ENCODE measurements at places on chromosomes 13 and 19.

- DNase-seq: no peak
These were observed 635 bp upstream of the NBEA start for GRCh38 chr13:34941436-34941834.

DNA sequence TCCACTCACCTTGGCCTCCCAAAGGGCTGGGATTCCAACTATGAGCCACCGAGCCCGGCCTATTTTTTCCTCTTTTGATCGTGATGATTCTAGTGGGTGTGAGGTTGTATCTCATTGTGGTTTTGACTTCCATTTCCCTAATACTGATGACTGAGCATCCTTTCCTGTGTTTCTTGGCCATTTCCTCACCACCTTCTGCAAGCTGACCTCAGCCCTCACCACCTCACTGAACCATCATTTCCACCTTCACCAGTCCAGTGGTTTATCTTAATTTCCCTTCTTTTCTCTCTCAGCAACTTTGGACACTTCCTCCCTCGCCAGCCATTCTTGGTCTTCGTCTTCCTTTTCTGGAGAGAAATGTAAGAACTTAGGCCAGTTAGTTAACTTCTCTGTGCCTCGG lies 13.0 kb upstream of the BICRA start:
- DNase-seq: no peak

DNA sequence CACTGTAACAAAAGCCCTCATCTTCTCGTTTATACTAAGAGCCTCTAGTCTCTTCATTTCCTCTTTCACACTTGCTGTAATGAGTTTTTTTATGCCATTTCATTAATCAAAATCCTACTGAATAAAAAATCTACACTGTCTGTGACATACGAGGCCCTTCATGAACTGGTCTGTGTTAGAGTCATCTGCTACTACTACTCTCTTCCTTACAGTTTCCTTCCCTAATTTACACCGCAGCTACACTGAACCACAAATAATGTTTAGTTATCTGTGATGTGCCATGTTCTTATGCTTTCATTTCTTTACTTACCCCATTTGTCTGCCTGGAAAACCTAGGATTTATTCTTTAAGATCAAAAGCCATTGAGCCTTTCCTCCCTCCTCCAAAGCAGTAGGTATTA lies 16.0 kb downstream of the UFM1 start:
- no peak for DNase-seq

DNA sequence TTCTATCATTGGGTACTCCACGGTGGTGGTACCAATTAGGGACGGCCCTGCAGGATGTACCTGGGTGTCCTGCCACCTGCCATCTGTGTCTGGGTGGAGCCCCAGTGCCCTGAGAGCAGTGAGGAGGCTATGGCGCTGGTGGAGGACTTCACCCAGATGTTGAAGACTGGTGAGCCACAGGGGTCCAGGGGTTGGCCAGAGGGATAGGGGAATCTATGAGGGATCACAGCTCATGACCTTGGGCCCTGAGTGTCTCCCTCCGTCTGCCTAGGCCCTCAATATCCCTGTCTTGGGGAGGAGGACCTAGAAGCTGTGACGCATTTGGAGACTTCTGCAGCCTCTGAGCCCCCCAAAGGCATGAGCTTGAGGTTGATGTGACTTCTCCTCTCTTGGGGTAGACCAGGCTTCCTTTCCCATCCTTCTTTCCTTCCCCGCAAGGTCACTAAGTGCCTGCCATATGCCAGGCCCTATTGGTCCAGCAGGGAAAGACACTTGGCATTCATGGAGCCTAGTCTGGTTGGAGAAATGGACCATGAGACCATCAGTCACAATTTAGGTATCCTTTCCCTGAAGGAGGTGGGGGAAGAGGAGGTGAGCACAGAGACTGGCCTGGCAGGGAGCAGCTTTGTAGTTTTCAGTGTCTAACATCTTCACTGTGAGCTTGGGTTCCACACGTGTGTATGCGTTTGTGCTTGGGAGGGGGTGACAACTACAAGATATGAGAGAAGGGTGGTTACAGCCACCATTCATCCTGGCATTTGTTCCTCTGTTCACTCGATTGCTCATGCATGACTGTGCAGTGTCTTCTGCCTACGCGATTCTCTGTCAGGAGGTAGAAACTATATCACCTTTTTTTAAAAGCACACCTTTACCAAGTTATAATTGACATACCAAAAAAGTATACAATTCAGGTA lies 5.1 kb upstream of the MZF1 start:
- peak; percentile 56 for DNase-seq

DNA sequence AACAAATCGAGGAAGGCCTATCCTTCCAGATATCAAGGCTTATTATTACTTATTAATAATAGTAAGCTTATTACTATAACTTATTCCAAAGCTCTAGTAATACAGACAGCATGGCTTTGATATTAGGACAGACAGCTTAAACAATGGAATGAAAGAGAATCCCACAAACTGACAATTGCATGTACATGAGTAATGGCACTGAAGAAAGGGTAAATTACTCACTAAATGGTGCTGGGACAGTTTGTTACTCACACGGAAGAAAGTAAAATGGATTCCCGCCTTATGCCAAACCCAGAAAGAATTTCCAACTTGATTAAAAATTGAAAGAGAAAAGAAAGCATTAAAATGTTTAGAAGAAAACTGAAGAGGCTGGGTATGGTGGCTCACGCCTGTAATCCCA lies 60.3 kb downstream of the MIPEP start:
- DNase-seq: no peak

DNA sequence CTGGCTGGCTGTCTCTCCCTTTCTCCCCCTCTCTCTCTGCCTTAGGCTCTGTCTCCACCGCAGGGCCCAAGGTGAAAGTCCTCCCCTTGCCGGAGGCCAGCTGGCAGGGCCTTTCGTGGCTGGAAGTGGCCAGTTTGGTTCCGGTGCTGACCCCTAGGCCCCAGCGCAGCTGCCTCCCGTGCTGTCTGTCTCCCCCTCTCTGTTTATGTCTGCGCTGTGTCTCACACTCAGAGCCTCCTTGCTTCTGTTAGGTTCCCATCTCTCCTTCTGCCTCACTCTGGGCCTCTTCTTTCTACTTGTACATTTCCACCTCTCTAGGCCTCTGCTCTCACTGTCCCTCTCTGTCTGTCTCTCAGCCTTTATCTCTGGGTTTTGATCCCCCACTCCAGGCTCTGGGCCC lies 13.1 kb downstream of the CCDC97 start:
- DNase-seq: no peak

- DNase-seq: peak; percentile 76
These were observed at the start of gene PLIN5 for GRCh38 chr19:4534836-4535658. TSS of gene PLIN5 (minus strand) at chr19:4535224. CDS start at chr19:4534074, 1,150 bp downstream.

DNA sequence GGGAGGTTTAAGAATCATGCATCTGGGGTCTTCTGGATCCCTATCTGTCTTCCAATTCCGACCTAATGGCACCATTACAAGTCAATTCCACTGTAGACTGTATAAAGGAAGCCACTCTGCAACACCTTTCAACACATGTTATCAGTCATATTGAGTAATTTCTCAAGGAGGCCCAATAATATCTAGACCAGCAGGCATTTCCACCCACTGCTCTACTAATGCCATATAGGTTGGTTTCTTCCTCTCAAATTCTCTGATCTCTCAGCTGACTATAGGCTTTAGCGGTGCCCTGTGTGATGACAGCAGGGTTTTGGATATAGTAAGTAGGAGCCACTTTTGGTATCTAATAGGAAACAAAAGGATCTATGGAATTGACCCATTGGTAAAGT lies 12.4 kb upstream of the ITM2B start:
- no peak for DNase-seq

- peak; percentile 50 for DNase-seq
These were observed 2.8 kb downstream of the MYH14 start for GRCh38 chr19:50206191-50206590.

DNA sequence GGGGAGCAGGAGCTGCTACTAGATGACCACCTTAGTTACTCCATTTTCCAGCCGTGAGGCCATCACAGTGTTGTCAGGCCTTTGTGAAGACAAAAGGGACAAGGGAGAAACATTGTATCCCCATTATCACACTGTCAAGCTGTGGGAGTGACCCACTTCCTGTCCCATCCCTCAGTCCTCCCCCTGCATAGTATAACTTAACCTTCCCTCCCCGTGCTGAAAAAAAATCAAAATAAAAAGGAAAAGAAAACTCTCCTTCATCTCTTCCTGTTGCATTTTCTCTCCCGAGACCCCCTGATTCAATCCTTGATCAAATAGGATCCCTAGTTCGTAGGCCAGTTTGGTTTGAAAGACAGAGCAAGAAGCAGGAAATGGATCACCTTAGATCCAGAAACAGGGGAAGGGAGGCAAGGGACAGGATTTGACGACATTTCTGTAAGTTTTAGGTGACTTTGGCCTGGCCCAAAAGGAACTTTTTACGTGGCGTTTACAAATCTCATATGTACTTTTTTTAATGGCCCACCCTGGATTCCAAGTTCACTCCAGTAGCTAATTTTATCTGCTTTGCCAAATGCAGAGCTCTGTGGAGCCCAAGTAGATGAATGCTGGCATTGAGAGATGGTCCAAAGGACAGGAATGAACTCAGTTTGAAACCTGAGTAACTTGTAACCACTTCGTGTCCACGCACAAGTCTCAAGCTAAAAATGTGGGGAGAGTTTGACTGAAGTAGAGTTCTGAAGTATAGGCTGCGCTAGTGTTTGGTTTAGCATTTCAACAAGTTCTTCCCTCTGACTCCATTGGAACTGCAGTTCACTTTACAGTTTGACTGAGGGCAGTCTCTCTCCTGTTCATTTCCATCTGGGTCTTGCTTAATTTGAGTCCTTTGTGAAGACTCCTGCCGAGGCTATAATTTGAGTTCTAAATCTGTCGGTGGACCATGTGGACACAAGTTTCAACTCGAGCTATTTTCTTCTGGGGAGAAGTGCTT lies 16.6 kb upstream of the GATAD2A start:
- no peak for DNase-seq

DNA sequence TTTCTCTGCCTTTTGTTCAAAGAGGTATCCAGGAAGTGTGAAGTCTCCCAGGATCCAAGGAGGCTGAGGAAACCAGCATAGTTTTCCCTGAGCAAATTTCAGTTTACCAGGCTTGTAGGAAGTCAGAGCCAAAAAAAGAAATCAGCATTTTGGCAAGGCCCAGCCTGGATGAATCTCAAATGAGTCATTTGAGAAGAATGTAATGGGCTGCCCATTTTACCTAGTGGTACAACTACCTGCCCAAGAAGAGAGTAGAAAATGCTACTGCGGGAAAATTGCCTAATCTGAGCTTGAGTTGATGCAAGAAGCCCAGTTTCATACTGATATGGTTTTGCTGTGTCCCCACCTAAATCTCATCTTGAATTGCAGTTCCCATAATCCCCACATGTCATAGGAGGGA lies 284.1 kb upstream of the ZNF507 start:
- no peak for DNase-seq

DNA sequence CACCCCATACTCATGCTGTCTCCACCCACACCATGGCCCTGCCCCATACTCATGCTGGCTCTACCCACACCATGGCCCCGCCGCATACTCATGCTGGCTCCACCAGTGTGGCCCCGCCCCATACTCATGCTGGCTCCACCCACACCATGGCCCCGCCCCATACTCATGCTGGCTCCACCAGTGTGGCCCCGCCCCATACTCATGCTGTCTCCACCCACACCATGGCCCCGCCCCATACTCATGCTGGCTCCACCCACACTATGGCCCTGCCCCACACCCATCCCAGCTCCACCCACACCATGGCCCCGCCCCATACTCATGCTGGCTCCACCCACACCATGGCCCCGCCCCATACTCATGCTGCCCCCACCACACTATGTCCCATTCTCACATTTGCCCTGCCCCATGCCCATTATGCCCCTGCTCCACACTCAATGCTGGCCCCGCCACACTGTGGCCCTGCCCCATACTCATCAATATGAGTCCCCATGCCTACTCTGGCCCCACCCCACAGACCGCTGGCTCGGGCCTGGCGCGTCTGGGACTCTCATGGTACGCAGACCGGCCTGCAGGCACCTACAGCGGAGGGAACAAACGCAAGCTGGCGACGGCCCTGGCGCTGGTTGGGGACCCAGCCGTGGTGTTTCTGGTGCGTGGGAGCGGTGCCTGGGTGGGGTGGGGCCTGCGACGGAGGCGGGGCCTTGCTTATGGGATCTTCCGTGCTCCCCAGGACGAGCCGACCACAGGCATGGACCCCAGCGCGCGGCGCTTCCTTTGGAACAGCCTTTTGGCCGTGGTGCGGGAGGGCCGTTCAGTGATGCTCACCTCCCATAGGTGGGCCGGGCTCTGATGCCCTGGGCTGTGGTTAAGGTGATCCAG lies 3.7 kb upstream of the ARHGAP45 start:
- DNase-seq: peak; percentile 86

- no peak for DNase-seq
These were observed 43.9 kb downstream of the TNFSF13B start for GRCh38 chr13:108313382-108313781.

DNA sequence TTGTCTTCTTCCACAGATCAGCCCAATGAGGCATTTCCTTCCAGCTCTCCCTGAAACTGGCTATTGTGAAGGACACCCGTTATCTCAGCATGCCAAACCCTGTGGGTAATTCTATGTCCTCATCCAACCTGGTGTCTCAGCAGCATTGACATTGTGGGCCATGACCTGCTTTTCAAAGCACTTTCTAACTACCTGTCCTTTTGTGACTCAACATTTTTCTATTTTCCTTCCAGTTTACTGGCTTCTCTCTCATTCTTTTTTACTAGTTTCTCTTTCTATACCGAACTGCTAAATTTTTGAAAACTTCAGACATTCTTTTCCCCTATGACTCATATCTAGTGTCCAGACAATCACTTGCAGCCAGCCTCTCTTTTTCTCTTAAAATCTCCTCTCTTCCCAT lies 136.4 kb upstream of the HTR2A start:
- DNase-seq: no peak

DNA sequence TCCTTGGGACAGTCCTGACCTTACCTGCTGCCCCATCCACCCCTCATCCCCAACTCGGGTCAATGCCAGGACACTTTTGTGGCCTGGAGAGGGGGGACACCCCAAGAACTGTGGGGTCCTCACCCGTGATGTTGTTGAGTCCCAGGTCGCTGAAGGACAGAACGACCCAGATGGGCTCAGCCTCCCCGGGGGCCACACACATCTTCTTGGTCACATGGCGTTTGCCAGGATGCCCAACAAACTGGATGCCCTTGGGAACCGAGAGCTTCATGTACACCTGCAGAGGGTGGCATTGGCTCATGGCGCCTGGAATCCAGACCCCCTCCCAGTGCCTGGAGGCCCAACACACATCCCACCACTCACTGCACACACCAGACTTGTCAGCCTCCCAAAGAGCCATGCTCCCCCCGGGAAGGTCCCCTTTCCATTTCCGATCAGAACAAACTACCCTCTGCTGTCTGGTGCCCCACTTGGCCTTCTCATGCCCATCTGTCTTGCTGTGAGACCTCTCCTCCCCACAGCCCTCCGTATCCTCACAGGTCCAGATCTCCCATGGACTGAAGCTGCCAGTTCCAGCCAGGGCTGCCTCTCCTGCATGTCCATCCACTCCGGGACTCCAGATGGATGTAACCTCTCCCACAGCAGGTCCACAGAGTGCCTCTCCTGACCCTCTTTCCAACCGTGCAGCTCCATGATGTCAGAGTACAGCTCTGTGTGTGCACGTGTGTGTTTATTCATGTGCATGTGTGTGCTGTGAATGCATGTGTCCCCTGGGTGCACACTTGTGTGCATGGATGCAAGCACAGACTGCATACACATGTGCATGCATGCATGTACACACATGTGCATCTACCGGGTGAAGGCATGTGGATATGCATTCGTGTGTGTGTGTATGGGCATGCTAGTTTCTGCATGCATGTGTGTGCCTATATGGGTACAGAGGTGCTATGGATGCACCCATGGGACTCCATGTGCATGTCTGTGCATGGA lies 58.4 kb downstream of the F2RL3 start:
- DNase-seq: no peak

- peak; percentile 91 for DNase-seq
These were observed 30.7 kb upstream of the ZNF429 start for GRCh38 chr19:21474671-21475181.

Data from activated effector memory CD4-positive, alpha-beta T cell treated with anti-CD3 and anti-CD28 coated beads, Interleukin-2, amount 50 U/mL, for 16 hours (primary cell).